ENCODE measurements at places on chromosomes 7 and 10. TPM values are rescaled to one million over a fixed set of nuclear protein-coding genes. Genes with fewer than 3 reads are reported as not detected.

The ANKRD22 gene
- total RNA-seq, result not detected

The ITGA8 gene
- total RNA-seq, result not detected

The CNTNAP2 gene
- total RNA-seq, result not detected

- no peak for DNase-seq
- no peaks in the 10 kb centered on the region for H3K4me1 ChIP-seq
- H3K36me3 ChIP-seq, result no peaks in the 10 kb centered on the region
- no peaks in the 10 kb centered on the region for H3K27me3 ChIP-seq
Measured at GRCh38 chr10:128854963-128855362, 612.1 kb upstream of the MGMT start.

GRCh38 chr10:79274279-79275104 lies 72.8 kb upstream of the PPIF start:
- H3K4me1 ChIP-seq, result peaks cover 53% of the 10 kb centered on the region
- H3K36me3 ChIP-seq, result peaks cover 16% of the 10 kb centered on the region
- no peak for DNase-seq
- no peaks in the 10 kb centered on the region for H3K27me3 ChIP-seq
- no peak overlapping the region for H3K27ac ChIP-seq
- H3K4me3 ChIP-seq, result no peak overlapping the region

DNA sequence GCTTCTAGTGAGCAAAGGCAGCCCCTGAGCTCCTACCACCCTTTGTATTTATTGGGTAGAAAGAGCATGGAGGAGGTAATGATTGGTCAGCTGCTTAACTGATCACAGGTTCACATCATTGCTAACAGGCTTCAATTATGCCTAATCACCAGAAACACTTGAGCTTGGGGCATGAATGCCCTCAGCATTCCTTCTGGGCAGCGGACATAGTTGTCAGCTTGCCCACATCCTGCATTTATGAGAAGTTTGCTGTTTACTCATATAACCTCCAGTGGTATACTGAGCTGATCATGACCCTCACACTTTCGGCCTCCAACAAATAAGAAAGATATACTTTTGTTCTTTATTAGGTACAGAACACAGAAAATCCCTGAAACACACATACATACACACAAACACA lies 140.3 kb upstream of the ODAD2 start:
- H3K36me3 ChIP-seq, result no peaks in the 10 kb centered on the region
- no peaks in the 10 kb centered on the region for H3K4me1 ChIP-seq
- no peaks in the 10 kb centered on the region for H3K27me3 ChIP-seq

- no peak overlapping the region for H3K27ac ChIP-seq
- DNase-seq, result no peak
- H3K36me3 ChIP-seq, result no peaks in the 10 kb centered on the region
- H3K4me1 ChIP-seq, result peaks cover 50% of the 10 kb centered on the region
- H3K27me3 ChIP-seq, result no peaks in the 10 kb centered on the region
Measured at GRCh38 chr7:910441-910861, 34.1 kb downstream of the GET4 start.

DNA sequence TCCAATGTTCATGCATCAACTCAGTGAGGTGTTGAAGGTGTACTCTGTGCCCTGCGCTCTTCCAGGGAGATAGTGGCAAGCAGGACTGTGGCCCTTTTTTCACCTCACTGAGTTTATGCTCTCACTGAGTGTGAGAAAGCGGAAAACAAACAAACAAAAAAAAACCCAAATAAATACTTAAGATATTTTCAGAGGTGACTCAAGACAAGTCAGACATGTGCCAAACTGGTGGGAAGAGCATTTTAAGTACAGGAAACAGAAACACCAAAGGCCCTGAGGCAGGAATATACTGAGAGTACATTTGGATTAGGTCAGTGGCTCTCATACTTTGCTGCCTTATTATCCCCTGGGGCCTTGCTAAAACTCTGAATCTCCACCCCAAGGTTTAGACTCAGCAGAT lies 111.9 kb upstream of the IGFBP3 start:
- no peak for DNase-seq
- no peaks in the 10 kb centered on the region for H3K27me3 ChIP-seq
- no peaks in the 10 kb centered on the region for H3K4me1 ChIP-seq
- H3K36me3 ChIP-seq, result no peaks in the 10 kb centered on the region
- H3K4me3 ChIP-seq, result no peak overlapping the region

DNA sequence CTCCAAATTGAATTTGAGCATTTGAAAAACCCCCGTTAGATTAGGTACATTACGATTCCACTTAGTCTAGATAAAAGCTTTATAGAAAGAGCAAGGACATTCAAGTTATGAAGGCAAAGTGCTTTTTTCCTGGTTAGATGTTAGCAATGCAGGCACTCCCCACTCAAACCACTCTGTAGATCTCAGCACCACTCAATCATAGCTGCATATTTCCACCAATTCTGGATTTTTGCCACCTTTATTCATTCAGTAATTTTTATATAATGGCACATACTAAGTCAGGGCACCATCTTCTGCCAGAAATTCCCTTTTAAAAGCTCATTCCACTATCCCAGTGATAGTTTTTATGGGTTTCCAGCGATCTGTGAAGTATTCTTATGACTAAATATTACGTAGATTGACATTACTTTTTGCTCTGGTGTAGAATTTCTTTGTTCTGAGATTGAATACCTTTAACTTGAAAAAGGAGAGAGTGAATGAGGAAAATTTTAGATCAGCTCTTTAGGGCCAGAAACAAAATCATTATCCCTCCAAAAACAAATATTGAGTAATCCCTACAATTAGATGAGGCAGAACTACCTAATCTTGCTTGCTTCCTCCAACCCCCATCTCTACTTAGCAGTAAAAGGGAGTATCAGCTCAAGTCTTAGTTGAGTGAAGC lies 51.6 kb downstream of the RNLS start:
- no peaks in the 10 kb centered on the region for H3K4me1 ChIP-seq
- H3K27ac ChIP-seq, result no peak overlapping the region

GRCh38 chr7:14137676-14138075 lies 148.2 kb upstream of the ETV1 start:
- no peaks in the 10 kb centered on the region for H3K4me1 ChIP-seq
- DNase-seq, result no peak
- H3K36me3 ChIP-seq, result no peaks in the 10 kb centered on the region
- no peak overlapping the region for H3K27ac ChIP-seq
- H3K4me3 ChIP-seq, result no peak overlapping the region

DNA sequence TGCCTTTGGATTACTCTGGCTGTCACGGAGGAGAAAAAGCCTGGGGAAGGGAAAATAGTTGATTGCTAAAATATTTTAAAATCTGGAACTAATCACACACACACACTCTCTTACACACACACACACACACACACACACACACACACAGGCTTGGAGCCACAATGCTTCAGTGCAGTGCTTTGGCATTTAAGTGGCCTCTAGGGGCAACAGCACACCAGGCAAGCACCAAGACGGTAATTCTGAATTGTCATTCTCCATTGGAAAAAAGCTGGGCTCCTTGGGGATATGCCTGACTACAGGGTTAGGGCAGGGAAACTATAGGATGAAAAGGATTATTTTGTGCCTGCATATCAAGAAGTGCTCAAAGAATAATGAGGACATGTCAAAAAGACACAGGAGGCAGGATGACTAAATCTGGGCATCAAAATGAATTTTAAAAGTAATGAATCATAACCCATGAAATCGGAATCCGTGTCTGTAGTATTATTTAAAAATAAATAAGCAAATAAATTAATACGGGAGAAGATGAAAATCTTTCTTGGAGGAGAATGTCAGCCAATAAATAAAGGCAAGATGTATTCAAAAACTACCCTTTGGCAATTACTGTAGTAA lies 30.4 kb upstream of the DDC start:
- H3K27ac ChIP-seq, result no peak overlapping the region
- DNase-seq, result no peak
- H3K4me1 ChIP-seq, result no peaks in the 10 kb centered on the region
- no peaks in the 10 kb centered on the region for H3K27me3 ChIP-seq
- no peak overlapping the region for H3K4me3 ChIP-seq

DNA sequence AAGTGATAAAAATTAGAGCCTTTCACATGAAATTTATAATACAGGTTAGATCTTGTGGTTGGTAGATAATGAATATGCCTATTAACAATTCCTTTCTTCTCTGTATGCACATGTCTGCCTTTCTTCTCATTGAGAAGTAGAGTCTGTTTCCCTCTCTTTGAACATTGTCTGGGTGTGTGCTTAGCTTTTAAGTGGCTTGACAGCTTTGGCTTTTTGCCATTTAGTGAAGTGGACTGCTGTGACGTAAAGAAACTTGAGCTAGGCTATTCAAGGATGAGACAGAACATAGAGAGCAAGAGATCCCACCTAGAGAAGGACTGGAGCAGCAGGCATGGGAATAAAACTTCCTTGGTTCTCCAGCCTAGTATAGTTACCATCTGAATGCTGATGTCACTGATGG lies 996.7 kb upstream of the CELF2 start:
- H3K27me3 ChIP-seq, result no peaks in the 10 kb centered on the region
- DNase-seq, result no peak
- H3K4me3 ChIP-seq, result no peak overlapping the region
- H3K27ac ChIP-seq, result no peak overlapping the region

- DNase-seq, result no peak
- H3K27me3 ChIP-seq, result peaks cover 2% of the 10 kb centered on the region
- H3K4me1 ChIP-seq, result no peaks in the 10 kb centered on the region
- H3K36me3 ChIP-seq, result no peaks in the 10 kb centered on the region
Measured at GRCh38 chr7:22827563-22827962, 4.9 kb upstream of the TOMM7 start.

DNA sequence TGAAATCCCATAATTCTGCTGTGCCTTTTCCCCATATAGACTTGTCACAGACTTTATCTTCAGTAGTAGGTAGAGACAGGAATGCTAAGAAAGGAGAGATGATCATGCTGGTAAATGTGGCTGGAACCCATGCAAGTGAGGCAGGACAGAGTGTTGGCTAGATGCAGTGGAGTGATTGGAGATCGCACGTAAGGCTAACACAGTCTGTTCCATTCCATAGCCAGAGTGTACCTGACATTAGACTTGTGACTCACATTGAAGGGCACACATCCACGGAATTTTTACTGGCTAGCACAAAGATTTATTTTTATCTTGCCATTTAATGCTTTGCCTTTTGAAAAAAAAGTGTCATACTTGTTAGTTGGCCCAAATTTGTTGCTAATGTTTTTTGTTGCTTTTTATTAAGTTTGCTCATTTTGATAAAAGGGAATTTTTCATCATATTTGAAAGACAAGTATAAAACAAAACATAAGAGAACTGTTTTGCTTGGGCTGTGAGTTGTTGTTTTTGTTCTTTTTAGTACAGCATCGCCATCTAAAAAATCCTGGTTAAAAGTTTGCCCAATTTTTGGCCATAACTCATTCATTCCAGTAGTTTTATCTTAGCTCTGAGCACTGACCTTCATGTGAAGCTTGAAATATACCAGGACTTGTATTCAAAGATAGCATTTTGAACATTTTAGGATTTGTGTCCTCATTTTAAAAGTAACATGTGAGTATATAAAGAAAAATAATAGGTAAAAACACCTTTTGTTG lies 81.0 kb downstream of the CPED1 start:
- H3K4me1 ChIP-seq, result no peaks in the 10 kb centered on the region
- DNase-seq, result no peak
- H3K27ac ChIP-seq, result no peak overlapping the region
- no peaks in the 10 kb centered on the region for H3K36me3 ChIP-seq
- no peak overlapping the region for H3K4me3 ChIP-seq

DNA sequence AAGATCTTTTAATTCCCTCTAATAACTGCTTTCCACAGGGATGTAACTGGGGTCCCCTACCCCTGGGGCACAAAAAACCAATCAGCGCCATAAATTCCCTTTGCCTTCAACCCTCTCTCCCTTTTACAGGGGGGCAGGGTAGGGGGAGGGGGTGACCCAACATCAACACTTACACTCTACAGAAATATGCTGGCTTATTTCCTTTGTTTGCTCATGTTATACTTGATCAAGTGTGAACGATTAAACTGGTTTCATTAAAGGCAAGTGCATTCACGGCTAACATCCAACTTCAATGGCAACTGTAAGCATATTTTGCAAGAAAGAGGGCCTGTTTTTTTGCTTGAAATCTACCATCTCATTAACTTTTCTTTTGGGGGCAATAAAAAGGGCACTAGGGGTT lies 2.9 kb downstream of the CTBP2 start:
- H3K4me1 ChIP-seq, result peaks cover 39% of the 10 kb centered on the region
- H3K36me3 ChIP-seq, result no peaks in the 10 kb centered on the region
- DNase-seq, result no peak
- H3K27ac ChIP-seq, result peak overlapping the region; percentile 49

DNA sequence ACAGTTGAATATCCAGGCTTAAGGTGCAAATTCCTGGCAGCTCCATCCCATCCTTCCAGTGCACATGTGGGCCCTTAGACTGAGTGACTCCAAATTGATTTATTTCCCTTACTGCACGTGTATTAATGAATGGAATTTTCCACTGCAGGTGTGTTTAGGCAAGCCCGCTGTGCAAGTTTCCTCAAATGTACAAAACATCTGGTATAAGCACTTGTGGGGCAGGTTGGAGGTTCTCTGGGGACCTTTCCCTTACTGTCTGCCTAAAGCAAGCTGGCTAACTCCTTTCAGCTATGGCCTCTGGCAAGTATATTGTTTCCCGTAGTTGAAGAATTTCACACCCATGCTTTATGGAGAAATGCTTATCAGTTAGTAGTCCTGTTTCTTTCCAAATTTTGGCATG lies 25.3 kb upstream of the GIMAP6 start:
- H3K27me3 ChIP-seq, result no peaks in the 10 kb centered on the region
- H3K36me3 ChIP-seq, result no peaks in the 10 kb centered on the region
- H3K4me1 ChIP-seq, result peaks cover 8% of the 10 kb centered on the region
- DNase-seq, result no peak
- H3K27ac ChIP-seq, result no peak overlapping the region
- H3K4me3 ChIP-seq, result no peak overlapping the region

Measured in natural killer cell (primary cell).